ENCODE measurements at places on chromosomes 4 and X.

DNA sequence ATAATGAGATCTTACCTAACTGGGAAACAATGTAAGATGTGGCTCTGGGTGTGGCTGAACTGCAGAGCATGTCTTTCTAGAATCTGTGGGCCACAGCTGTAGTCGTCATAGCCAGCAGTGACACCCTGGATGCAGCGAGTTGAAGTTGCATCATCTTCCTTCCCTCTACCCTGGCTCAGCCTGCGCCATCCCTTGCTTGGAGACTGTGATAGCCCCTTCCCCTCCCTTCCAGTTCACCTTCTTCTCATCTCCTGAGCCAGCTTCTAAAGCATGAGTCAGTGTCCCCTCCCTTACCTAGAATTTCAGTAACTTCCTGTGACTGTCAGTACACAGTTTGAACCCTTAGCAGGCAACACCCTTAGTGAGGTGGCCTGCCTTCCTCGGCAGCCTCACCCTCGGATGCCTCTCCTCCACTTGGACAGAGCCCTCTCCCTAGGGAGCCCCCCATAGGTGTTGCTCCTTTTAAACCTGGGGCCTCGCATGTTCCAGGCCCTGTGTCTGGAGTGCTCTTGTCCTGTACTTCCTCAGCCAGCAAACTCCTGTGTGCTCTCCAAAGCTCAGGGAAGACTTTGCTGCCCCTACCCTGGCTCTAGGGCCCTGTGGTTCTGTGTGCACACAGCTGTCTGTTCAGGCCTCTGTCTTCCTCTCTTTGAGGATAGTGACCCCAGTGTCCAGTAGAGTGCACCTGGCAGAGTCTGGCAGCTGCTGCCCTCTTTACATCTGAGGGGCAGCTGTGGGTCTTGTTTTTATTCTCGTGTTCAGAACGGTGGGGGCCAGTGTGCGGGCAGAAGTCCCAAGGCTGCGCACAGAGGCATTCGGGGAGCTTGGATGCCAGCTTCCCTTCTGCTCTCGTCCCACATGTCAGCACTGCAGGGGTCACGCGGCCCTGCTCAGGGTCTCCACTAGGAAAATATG lies 43.7 kb upstream of the TADA2B start:
- DNase-seq = no peak

DNA sequence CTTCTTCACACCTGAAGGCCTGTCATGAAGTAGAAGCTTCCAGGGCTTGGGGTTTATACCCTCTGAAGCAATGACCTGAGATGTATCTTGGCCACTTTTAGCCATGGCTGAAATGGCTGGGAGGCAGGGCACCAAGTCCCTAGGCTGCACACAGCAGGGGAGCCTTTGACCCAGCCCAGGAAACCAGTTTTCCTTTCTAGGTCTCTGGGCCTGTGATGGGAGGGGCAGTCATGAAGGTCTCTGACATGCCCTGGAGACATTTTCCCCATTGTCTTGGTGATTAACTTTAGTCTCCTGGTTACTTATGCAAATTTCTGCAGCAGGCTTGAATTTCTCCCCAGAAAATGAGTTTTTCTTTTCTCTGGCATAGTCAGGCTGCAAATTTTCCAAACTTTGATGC lies 511.0 kb upstream of the KLHL4 start:
- no peak for DNase-seq

- no peak for DNase-seq
These were observed 125.4 kb downstream of the PDLIM5 start for GRCh38 chr4:94577136-94577535.

- no peak for DNase-seq
These were observed 313.0 kb upstream of the GRID2 start for GRCh38 chr4:91990726-91991125.

DNA sequence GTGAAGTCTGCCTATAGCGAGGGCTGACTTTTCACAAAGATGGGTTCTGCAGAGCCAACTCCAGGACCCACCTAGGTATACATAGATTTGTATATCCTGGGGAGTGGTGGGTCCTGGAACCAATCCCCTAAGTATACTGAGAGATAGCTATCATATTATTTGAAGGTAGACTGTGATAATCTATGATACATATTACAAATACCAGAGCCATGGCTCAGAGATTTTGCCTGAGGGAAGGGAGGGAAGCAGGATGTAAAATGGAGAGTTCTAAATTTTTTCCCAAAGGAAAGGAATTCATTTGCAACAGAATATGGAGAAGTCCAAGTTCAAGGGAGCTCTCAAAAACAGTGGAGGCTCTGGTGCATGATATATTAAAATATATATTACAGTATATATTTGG lies 7.2 kb downstream of the TCEAL3 start:
- DNase-seq = no peak

GRCh38 chrX:19613645-19614323 lies 98.5 kb upstream of the MAP3K15 start:
- DNase-seq = no peak

GRCh38 chr4:123452616-123453015 lies 56.0 kb downstream of the SPRY1 start:
- peak; percentile 85 for DNase-seq

- no peak for DNase-seq
These were observed 136.5 kb downstream of the AASDH start for GRCh38 chr4:56250776-56251175.

DNA sequence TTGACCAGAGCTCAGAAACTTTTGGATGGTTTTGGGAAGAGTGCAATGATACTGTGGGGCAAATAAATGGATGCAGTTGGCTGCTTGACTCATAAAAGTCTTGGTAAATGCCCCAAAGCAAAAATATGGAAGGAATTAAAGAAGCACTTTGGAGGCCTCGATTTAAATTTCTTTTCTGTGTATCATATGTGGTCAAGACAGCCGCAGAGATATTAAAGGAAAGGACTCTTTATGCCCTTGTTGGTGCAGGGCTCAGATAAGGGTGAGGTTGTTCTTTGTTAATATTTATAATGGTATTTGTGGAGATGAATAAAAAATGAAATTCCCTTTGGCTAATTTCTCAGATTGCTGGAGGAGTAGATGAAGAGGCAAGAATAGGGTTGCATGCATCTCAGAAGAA lies 90.2 kb downstream of the NHS start:
- no peak for DNase-seq

GRCh38 chr4:48073567-48074103 lies 57.1 kb downstream of the NIPAL1 start:
- DNase-seq = no peak

GRCh38 chr4:142238589-142238988 lies 602.2 kb downstream of the IL15 start:
- DNase-seq = no peak

DNA sequence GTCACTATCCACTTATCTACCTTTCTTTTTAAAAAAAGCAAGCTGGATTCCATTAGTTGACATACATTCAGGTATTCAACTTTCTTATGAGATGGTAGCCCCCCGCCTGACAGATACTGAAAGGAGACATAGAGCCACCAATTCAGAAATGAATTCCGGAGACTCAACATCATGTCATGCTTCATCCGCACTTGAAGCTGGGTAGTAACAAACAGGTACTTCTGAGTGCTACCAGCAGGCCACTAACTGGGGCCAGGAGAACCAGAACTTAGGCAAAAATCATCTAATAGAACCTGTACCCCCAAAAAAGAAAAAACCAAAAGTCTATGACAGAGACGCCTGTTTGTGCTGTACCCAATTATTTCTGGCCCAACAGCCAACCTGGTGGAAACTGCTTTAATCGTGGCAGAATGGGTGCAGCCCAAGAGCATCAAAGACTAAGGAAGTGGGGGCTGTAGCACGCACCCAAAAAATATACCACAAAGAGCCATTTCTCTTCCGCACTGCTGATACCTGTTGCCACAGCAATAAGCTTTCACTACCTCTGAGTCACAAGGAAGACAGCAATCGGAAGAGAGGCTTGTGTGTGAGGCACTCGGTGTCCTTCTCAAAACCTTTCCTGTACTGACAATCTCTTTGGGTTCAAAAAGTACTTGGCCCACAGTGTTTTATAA lies 84.8 kb downstream of the AFAP1 start:
- no peak for DNase-seq

DNA sequence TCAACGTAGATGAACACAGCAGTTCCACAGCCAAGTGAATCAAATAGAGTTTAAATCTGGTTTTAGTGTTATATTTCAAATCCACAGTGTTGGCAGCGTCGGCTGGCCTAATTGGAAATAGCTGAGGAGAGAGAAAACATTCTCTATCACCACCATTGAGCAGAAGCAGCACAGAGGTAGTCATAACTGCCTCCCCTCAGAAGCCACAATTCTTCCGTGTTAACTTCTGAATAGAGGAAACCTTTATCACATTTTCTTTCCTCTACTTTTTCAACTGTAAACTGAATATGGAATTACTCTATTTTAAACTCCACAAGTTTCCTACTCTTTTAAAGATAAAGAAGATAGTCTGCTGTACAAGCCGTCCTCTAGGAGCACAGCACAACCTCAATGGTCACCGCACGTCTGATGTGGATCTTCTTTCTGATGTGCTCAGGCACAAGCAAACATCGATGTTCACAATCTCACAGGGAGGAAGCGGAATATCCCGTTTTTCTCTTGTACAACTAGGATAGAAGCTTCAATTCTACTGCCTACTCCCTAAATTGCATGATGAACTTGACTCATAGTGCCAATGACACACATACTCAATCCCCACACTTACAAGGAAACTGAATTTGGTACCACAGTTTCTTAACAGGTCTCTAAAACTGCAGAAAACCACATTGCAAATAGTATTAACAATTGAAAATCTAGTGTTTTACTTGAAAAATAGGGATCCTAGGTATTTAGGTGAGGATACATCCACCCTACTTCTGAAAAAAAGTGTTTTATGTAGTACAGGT lies 217.8 kb upstream of the ETNPPL start:
- no peak for DNase-seq

- no peak for DNase-seq
These were observed 20.9 kb downstream of the HMGB3 start for GRCh38 chrX:151004085-151004484.

DNA sequence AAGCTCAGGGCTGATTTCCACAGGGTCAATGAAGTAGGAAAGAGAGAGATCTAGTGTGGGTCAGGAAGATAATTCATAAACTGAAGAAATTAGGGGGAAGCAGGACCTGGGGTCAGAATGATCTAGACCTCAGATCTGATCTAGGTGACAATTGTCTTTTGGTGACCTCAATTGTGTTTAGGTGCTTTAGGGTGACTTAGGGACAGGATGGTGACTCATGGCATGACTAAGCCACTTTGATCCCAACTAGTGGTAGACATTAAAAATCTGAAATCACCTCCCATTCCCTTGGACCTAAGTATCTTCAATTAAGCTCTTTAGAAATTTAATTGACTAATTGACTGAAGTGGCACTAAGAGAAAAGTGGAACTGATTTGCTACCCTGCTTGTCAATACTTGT lies 36.7 kb upstream of the GRXCR1 start:
- no peak for DNase-seq

DNA sequence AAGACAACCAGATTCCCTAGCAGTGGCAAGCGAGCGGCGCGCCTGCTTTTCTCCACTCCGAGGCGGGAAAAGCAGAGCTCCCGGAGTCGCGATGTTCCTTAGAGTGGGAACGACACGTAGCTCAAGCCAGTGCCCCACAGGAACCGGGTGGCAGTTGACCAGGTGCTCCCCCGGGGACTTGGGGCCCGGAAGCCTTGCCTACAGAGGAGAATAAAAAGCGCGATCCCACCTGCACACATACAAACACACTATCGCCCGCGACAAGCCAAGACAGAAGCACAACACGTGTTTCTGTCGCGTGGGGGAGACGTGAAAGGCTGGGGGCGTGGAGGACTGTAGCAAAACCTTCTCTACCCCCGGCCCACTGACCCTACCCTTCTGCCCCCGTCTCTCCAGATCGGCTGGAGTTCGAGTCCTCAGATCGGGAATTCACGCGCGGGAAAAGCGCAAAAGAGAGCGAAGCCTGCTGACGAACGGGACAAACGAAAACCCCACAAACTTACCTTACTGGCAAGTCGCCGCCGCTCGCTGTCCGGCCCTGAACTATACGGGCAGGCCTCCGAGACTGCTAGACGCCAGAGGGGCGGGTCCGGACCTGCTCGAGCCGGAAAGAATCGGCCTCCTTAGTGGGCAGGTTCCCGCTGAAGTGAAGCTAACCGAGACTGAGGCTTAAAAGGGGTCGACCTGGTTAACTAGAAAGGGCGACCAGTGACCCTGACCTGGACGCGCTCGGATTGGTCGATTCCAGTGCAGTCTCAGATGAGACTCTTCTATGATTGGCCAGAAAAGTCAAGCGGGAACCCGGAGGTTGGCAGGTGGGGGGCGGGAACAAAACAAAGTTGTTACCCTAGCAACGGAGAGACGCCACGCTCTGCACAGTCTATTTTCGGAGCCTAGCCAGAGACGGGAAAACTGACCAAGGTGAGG lies at the start of the genes DNAAF6 and NUP62CL:
Gene DNAAF6, plus strand, starts transcription at position 842 of the 927 bp plus-strand sequence. CDS start 6,265 bp downstream, outside the sequence.
Gene NUP62CL, minus strand, starts transcription at position 664 of the 927 bp plus-strand sequence. CDS start 31,287 bp downstream, outside the sequence.
- no peak for DNase-seq
